ENCODE measurements at places on chromosomes 11 and 22.

DNA sequence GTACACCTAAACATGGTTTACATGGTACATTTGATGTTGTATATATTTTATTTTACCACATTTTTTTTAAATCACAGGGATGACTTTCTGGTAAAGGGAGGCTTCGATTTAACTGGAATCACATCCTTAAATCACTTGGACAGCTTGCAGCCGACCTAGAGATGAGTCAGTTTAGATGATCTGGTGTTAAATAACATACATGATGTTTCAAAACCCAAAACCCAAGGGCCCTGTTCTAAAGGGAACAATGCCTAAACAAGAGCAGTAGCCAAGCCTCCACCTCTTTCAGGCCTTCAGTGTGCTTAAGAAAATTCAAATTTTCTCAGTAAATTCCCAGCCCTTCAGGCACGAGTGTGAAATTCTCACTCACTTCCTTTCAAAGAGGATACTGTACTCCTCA is 108.8 kb downstream of the WT1 start:
- DNase-seq: no peak

GRCh38 chr11:8828580-8829361 is 82.2 kb upstream of the AKIP1 start:
- no peak for DNase-seq

DNA sequence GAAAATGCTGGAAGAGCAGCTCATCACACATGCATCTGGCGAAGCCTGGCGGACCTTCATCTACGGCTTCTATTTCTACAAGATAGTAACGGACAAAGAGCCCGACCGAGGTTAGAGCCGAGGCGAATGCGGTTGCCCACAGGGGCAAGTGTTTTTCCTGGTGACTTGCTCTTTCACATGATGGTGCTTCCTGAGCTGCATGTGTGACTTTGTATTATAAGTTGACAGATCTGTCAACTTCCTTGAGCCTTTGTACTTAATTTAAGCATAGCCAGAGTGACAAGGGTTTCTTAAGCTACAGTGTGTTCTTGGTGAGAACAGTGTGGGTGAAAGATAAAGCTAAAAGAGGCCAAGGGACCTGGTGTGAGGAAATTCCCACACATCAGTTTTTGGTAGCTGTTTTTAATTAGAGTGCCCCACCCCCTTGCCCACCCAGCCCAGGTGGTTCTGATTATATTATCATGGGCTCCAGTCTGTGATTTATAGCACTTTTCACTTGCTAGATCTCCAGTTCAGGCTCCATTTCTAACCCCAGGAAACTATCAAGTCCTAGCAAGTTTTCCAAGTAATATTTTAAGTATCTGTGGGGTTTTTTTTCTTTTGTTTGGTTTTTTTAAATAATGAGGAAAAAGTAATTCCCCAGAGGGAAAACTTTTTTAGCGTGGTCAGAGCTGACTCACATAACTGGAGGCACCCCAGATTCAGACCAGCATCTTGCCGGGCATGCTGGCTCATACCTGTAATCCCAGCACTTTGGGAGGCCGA is 68.0 kb upstream of the YWHAH start:
- no peak for DNase-seq

DNA sequence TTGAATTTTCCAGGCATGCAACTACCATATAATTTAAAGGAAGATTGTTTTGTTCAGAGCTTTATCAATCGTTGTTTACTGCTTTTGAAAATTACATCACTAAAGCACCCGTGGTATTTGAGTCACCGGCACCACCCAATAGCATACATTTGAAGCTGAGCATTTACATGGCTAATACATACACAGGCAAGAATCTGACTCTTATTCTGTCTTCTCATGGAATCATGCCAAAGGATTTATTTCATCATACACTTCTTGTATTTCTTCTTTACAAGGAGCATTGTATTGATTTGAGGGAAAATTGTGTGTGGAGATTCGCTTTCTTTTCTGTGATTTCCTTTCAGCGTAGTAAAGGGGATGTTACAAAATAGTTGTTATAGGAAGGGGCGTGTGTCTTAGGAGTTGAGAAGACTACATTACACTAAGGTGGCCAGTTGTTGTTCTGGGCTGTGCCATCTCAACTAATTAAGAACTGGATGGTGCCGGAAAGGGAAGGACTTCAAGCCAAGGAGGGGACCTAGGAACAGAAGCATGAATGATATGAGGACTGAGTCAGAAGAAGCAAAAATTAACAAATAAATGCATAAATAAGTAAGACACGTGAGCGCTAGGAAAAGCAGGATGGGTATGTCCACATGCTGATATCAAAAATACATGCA is 12.9 kb upstream of the CD3E start:
- no peak for DNase-seq

DNA sequence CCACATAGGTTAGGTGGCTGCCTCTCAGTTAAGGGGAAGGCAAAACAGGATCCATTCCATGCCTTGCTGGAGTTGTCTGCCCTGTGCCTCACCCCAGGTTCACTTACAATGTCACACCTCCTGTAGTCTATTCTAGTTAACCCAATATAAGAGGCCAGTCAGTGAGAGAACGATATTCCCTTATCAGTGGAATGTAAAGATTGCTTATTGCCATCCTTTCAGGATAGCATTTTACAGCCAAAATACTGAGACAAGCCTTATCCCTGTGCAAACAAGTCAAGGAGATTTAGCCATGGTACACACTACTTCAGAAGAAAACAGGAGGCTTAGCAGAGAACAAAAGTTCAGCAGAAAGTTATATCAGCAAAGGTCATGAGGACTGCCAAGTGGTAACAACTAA is 5.5 kb downstream of the CYP2R1 start:
- DNase-seq: no peak

DNA sequence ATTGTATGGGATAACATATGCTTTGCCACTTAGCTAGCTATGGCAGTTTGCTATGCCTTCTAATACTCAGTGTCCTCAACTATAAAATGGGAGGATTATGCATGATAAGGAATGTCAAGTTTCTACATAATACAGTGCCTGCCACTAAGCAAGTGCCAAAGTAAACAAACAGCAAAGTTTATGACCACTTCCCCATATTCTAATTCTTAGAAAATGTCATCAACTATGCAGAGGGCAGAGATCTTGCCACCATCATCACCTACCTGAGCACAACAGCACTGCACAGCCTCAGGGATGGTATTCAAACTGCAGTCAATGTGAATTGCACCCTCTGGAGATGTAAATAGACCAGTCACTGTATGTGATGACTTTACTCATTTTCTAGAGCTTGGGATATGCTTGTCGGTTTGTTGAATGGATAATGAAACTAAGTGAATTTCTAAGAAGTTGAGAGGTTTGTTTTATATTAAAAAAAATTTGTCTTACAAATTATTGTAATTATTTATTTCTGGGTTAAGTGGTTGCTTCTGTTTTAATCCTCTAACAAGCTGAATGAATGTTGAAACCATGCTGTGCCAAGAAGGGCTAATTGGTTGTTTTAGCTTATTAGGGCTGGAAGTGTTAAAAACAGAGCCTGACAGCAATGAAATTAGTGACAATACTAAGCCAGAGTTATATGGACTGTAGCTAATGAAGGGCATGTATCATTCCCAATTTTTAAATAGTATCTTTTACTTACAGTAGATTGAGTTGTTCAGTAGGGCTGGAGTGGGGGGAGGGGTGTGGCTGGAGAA is 398.4 kb downstream of the CNTN5 start:
- no peak for DNase-seq

DNA sequence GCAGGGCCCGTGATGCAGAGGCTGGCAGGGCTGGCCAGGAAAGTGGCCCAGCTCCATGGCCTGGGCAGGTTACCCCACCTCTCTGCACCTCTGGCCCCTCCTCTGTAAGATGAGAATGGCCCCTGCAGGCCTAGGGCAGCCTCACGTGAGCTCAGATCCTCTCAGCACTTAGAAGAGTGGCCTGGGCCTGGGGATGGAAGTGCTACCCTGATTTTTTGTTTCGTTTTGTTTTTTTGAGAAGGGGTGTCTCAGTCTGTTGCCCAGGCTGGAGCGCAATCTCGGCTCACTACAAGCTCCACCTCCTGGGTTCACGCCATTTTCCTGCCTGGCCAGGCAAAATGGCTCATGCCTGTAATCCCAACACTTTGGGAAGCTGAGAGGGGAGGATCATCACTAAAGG is 982 bp downstream of the APOBEC3H start:
- DNase-seq: no peak

DNA sequence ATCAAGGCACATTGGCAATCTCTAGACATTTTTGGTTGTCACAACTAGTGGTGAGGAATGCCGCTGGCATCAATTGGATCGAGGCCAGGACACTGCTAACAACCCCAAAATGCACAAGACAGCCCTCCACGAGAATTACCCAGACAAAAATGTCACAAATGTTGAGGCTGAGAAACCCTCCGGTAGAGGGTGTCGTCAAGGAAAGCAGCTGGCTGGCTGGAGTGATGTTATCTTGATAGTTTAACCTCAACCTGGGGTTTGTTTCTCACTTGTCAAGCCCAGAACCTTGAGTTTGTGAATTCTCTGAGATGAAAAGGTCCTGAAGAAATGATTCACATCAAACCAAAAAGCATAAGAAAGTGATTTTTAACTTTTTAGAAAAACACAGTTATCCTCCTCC is 21.1 kb upstream of the TMPRSS13 start:
- DNase-seq: peak; percentile 51

GRCh38 chr11:63553759-63554158 is 9.4 kb downstream of the PLAAT2 start:
- no peak for DNase-seq

DNA sequence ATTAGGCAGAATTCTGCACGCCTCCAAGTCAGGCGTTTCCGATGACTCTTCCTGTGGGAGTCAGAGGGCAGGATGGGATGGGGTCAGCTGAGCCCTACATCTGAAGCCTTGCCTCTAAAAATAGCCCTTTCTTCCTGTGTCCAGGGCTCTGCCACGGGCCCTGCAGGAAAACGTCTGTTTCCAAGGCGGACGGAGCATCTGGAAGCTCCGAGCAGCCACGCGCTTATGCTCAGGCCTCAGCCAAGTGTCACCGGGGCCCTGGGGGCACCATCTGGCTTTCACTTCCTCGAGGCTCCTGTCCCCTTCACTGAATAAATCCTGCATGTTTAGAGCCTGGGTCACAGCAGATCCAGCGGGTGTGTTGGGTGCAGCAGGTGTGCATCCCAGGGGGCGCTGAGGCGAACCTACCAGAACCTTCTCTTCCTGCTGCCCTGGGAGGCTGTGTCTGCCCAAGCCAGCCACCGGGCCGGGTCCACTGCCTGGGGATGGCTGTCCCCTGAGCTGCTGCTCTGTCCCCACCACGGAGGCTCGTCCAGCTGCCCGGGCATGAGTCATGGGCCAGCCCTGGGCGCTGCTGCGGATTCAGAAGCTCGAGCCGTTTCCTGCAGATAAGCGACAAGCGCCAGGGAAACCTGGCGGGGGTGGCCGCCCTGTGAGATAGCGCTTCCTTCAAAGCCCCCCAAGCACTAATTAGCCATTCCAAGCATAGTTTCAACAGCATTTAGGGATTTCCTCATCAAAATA is 32.0 kb upstream of the LINC01488 start:
- no peak for DNase-seq

- no peak for DNase-seq
Observed at GRCh38 chr11:19326499-19326898, 85.8 kb upstream of the E2F8 start.

DNA sequence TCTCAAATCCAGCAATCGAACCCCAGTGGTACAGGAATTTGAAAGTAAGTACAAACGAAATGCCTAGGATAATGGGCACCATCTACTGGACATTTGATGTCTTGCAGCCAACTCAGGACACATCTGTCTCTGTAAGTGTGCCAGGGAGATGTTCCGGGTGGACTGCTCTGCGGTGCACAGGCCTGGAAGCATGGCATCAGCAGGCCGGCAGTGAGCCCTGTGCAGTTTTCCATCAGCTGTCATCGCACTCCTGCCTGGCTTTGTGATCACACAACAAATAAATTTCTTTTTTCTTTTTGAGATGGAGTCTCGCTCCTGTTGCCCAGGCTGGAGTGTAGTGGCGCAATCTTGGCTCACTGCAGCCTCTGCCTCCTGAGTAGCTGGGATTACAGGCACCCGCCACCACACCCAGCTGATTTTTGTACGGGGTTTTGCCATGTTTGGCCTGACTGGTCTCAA is 71.0 kb downstream of the JAM3 start:
- peak; percentile 14 for DNase-seq

- DNase-seq: no peak
Observed at GRCh38 chr11:76636826-76637460, 33.6 kb downstream of the LRRC32 start.

DNA sequence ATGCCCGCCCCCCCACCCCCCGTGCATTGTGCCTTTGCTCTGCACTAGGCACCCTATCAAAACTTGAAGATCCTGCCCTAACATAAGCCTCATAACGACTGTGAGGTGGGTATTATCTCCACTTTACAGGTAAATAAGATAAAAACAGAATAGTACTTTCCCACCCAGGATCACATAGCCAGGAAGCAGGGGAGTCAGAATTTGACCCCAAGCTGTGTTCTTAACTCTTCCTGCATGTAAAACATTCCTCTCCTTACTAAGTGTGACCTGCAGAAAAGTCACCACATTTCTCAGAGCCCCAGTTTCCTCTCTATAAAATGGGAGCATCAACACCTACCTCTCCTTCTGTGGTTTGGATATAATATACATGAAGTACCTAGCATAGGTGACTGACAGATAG is 18.2 kb upstream of the ANKK1 start:
- DNase-seq: no peak

- no peak for DNase-seq
Observed at GRCh38 chr11:2833716-2834502, 51.7 kb downstream of the CDKN1C start.

- DNase-seq: no peak
Observed at GRCh38 chr11:103811870-103812455, 224.5 kb upstream of the DDI1 start.

DNA sequence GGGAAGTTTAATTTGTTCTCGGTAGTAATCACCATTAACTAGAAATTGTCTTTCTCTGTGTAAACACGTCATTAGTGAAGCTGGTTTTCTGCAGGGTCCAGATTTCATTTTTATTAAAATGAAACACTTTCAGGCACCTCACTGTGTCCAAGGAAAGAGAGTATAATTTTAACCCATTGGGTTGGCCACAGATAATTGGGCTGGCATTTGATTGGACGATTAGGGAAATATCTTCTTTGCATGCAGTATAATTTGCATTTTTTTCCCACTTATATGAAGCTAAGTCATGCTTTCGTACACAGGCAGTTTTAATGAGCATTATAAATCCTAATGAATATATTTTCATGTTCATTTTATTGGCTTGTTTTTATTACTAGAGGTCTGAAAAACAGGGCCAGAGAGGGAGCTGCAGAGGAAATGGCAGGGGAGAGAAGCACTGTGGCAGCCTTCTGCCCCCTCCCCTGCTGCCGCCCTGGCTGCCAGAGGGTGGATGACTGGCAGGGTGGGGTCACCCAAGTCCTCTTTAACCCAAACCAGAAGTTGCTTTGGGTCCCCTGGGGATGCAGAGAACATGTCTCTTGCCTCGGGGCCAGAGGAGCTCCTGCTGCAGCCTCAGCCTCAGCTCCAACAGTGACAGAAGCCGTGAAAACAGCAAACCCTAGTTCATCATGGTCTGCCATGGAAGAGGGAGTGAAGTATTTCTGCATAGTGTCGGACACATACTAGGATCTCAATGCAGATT is 93.9 kb downstream of the PKNOX2 start:
- DNase-seq: no peak
